B cell (primary cell): ENCODE measurements at places on chromosomes 6 and 20. TPM values are rescaled to one million over a fixed set of nuclear protein-coding genes. Genes with fewer than 3 reads are reported as not detected.

The PRIM2 gene
- total RNA-seq, result 21.0 and 21.7 TPM in 2 replicates

DNA sequence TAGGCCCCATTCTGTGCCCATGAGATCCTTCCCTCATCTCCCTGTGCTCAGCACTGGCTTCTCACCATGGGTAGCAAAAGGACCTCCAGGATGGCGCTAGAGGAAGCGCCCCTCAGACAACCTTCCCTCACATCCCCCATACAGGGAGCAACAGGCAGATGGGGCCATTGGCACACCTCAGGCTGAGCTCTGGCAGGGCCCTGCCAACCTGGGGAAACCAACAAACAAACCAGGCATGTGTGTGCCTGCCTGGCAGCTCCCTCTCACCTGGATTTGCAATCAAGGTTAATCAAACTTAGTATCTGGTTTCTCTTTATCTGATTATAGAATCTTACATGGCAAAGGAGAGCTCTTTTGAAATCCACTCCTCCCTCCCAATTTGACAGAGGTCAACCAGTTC lies 134.9 kb downstream of the SLC23A2 start:
- peaks cover 58% of the 10 kb centered on the region for H3K36me3 ChIP-seq
- H3K27ac ChIP-seq, result no peak overlapping the region
- H3K4me1 ChIP-seq, result no peaks in the 10 kb centered on the region
- no peak overlapping the region for H3K4me3 ChIP-seq

DNA sequence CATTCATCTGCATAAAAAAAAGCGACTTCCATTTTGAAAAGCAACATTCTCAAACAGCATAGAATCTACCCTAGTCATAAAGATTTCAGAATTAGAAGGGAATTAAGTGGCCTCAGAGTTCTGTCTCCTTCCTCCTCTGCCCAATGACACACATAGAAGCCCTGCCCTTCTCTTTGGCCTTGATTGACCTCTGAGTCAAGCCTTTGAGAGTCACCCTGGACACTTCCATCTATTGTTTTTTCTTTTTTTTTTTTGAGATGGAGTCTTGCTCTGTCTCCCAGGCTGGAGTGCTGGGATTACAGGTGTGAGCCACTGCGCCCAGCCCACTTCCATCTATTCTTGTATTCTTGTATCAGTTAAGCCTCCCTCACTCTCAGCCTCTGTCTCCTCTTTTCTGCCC lies 44.8 kb upstream of the CTNNBL1 start:
- no peak for DNase-seq
- H3K4me3 ChIP-seq, result no peak overlapping the region

GRCh38 chr20:47438464-47439381 lies 63.0 kb upstream of the NCOA3 start:
- peak overlapping the region; percentile 88 for H3K27ac ChIP-seq
- no peak overlapping the region for H3K4me3 ChIP-seq
- peaks cover 57% of the 10 kb centered on the region for H3K4me1 ChIP-seq
- no peaks in the 10 kb centered on the region for H3K36me3 ChIP-seq
- no peaks in the 10 kb centered on the region for H3K27me3 ChIP-seq

- no peaks in the 10 kb centered on the region for H3K27me3 ChIP-seq
- H3K36me3 ChIP-seq, result no peaks in the 10 kb centered on the region
- no peak overlapping the region for H3K4me3 ChIP-seq
- H3K27ac ChIP-seq, result no peak overlapping the region
- H3K4me1 ChIP-seq, result peaks cover 37% of the 10 kb centered on the region
- DNase-seq, result no peak
Observed at GRCh38 chr6:142929751-142930358, 15.1 kb downstream of the HIVEP2 start.

The VSX1 gene
- total RNA-seq, result not detected in 2 replicates

The LGSN gene
- total RNA-seq, result not detected in 2 replicates

GRCh38 chr6:150458579-150458978 lies 89.8 kb downstream of the IYD start:
- H3K27me3 ChIP-seq, result no peaks in the 10 kb centered on the region
- H3K4me3 ChIP-seq, result no peak overlapping the region
- no peaks in the 10 kb centered on the region for H3K4me1 ChIP-seq
- no peaks in the 10 kb centered on the region for H3K36me3 ChIP-seq
- no peak for DNase-seq
